HCEC 1CT (cell line): ENCODE measurements at places on chromosomes 4 and X.

GRCh38 chr4:88706574-88706973 is 8.9 kb upstream of the NAP1L5 start:
- peak; percentile 7 for DNase-seq

GRCh38 chr4:165606465-165607205 is 227.8 kb downstream of the CPE start:
- DNase-seq, result no peak

- DNase-seq, result no peak
These were observed 99.5 kb downstream of the CXXC4 start for GRCh38 chr4:104395168-104395614.

DNA sequence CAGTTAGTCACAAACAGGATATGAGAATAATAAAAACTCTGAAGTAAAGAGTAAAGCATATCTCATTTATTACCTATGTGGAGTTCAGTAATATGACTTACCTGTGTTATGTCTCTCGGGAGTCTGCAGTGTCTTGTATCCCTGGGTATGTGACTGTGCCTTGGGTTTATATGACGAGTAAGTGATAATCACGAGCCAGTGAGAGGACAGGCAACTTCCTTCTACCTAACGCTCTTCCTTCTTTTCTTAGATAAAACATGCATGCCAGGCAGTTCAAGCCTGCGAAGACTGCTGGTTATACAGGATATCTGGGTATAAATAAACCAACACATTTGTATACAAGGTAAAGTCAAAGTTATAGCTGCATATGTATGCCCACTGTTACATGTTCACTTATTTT is at the start of gene HPGDS:
HPGDS (minus strand) TSS at position 143 of the 400 bp plus-strand sequence. CDS start 8,207 bp downstream, outside the sequence.
- no peak for DNase-seq

- DNase-seq, result no peak
These were observed 98.9 kb downstream of the IQCM start for GRCh38 chr4:149716728-149717127.

GRCh38 chr4:85805891-85806290 is 330.9 kb downstream of the ARHGAP24 start:
- no peak for DNase-seq

GRCh38 chrX:39736216-39737211 is 361.2 kb downstream of the BCOR start:
- peak; percentile 12 for DNase-seq

DNA sequence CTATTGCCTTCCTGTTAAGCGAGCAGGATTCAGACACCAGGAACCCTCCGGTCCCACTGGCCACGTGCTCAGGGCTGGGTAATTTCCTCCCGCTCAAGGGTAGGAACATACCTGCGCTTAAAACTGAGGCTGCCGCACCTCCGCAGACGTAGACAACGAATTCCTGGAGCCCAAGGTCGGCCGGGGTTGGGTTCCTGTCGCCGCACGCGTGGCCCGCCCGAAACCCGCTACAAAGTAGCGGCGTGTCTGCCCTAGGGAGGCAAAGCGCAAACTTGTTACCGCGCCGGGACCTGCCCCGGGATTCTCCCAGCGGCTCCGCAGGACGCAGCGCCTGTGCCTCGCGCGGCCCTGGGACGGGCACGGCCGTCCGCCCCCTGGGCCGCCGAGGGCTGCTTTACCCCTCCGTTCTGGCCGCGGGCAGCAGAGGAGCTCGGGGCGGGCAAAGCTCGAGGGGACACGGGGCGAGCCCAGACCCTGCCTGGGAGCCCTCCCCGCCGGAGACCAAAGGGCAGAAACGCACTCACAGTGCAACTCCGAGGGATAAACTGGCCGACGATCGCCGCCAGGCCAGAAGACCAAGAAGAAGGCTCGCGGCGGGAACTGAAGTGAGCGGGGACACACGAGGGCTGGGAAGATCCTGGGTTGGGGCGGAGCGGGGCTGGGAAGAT is at the start of gene ERVMER34-1:
ERVMER34-1 (minus strand) TSS at position 607 of the 668 bp plus-strand sequence. CDS start 5,905 bp downstream, outside the sequence.
- no peak for DNase-seq

GRCh38 chr4:61246034-61246433 is 45.9 kb downstream of the ADGRL3 start:
- DNase-seq, result no peak

DNA sequence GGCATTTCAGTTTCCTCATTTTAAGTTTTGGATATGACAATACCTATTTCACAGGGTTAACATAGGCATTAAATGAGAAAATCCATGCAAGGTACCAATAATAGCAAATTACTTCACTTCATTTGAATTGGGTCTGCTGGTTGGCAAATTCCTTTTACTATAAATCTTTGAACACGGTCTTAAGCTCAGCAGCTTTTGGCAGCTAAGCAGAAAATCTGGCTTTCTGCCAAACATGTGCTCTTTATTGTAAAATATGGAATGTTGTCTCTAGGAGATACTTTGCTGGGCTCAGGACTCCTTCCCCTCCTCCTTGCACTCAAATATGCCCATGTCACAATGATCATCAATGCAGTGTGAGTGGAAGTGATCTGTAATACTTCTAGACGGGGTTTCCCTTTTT is 16.8 kb upstream of the DMP1 start:
- peak; percentile 6 for DNase-seq

GRCh38 chrX:32397562-32398216 is 813.7 kb downstream of the DMD start:
- no peak for DNase-seq

GRCh38 chr4:2301806-2302205 is 39.9 kb upstream of the MXD4 start:
- no peak for DNase-seq

DNA sequence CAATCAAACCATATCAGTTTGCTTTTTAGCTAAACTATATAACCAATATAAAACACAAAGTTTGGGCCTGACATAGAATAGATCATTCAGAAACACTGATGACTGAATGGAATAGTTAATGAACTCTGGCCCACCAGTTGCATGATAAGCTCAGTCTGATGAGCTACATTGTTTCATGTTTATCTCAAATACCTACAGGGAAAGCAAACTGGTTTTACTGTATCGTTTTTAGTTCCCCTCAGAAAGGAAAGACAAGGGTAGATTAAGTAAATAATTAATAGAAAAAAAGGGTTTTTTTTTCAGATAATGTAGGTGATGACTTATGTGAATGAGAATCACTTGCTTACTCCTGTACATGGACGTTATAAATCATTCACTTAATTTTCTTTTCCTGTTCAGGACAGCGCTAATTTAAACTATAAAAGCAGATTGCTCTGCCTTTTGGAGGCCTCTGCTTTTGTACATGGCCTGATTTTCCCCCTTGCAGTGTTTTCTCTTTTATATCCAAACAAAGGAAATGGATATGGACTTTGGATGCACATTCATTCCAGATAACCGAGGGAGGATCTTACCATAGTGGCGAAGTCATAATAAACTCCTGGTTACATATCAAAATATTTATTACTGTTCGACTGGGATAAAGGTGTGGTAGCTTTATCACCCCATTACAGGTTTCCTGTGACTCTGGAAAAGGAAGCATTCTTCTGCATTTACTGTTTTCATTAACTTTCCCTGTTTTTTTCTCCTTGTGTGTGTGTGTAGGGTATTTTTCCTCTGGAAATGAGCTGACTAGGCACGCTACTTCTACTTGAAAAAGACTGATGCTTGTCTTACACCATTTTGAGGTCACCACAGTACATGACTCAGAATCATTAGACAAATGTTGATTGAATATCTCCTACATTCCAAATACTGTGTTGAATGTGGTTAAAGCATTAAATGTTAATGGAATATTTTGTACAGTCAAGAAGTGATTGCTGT is 373.1 kb upstream of the HS3ST1 start:
- no peak for DNase-seq

- DNase-seq, result no peak
These were observed 15.7 kb downstream of the CCKAR start for GRCh38 chr4:26474551-26474950.

DNA sequence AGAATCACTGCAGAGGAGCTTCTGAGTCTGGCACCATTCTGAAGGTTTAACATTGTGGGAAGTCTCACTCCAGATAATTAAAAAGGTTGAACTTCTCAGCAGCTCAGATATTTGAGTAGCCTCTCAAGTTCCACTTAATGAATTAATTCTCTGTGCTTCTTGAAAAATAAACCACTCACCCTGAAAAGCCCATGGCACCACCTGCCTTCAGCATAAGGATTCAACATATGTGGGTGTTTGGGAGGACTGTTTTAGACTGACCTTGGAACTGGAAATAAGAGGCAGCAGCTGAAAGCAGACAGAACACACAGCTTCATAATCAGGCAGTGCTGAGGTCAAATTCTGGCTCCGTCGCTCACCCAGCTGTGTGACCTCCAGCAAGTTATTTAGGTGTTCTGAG is 100.6 kb downstream of the KCNIP4 start:
- DNase-seq, result no peak

- no peak for DNase-seq
These were observed 8.5 kb downstream of the FGFRL1 start for GRCh38 chr4:1019729-1020470.

DNA sequence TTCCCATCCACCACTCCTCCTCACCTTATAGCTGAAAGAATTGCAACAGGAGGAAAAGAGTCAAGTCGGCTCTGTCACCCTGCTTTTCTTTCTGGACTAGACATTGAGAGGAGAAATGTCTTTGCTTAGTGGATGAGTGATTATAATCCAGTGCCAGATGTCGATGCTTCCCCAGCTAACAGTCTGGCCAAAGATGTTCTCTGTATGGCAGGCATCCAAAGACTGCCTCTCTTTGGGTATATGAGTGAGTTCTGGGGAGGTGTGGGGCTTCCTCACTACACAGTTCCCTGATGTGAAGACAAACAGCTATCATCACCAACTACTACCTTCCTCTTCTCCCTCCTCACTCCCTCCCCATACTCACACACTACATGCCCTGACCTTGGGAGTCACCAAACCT is 90.9 kb downstream of the COMMD8 start:
- DNase-seq, result peak; percentile 9

- DNase-seq, result peak; percentile 66
These were observed at the start of gene ARSJ for GRCh38 chr4:113979148-113979904. Gene ARSJ (minus strand): TSS chr4:113979647. CDS start chr4:113978834, 813 bp downstream.

DNA sequence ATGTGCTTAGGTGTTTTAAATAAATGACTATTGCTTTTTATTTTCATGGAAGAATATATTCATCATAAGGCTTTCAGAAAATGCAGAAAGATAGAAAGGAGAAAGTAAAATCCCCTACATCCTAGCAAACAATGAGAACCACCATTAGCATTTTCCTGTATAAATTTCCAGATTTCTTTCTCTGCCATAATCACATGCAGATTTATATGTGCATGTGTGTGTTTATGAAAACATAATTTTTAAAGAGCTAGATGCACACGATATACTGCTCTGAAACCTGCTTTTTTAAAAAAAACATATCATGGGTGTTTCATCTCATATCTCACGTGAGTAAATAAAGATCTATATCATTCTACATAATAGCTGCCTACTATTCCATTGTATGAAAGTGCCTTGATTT is 26.4 kb upstream of the PPARGC1A start:
- DNase-seq, result no peak

DNA sequence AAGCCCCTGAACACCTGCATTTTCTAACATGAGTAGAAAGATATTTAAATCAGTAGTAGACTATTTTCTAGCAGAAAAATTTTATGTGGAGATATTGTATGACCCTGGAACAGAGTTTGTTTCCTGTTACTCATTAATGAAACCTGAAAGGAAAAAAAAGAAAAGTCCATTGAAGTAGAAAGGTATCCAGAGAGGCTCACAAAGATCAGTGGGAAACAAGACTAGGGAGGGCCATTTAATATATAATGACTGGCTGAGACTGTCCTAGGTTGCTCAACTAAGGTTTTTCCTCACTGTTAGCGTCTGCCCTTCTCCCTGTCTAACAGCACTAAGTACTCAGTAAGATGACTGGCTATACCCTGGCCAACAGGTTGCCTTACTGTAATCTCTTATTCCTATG is 788.6 kb downstream of the GLUD2 start:
- no peak for DNase-seq

DNA sequence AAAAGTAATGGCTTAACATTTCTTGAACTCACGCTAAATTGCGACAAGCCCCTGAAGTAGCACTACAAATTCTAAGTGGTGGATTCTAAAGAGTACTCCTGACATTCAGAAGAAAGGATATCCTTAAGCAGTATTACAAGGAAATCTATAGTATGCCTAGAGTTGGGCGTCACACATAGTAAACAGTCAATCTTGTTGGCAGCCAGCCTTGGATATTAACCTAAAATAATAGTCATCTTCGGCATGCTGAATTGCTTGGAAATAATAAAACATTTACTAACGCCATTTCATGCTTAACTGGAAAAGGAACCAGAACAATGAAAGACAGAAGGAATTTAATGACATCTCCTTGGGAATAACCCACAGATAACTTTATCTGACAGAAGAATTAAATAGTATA is 18.6 kb downstream of the ATP8A1 start:
- no peak for DNase-seq

GRCh38 chr4:143207555-143207954 is 22.8 kb downstream of the USP38 start:
- DNase-seq, result no peak

- no peak for DNase-seq
These were observed 17.5 kb downstream of the MAGEA9B start for GRCh38 chrX:149569770-149570169.

GRCh38 chr4:153269218-153269990 is 65.2 kb downstream of the TRIM2 start:
- DNase-seq, result no peak

GRCh38 chrX:151793886-151794285 is 59.3 kb downstream of the CNGA2 start:
- no peak for DNase-seq

DNA sequence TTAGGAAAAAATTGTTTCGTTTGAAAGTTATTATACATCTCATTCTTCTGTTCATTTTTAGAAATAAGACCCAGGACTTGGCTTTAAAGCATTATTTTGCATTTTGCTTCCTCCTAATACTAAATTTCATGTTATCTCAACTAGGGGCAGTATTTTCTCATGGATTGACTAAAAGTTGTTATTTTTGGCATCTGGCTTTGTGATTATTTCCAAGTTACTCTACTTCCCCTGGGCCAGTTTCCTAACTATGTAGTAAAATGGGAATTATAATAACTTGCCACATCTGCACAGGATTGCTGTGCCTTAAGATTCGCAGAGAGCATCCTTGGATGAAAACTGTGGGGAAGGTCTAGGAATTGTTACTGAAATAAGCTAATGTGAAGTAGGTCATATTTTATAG is 3.0 kb downstream of the RBPJ start:
- DNase-seq, result peak; percentile 43
